ENCODE measurements at places on chromosomes 3 and 15.

DNA sequence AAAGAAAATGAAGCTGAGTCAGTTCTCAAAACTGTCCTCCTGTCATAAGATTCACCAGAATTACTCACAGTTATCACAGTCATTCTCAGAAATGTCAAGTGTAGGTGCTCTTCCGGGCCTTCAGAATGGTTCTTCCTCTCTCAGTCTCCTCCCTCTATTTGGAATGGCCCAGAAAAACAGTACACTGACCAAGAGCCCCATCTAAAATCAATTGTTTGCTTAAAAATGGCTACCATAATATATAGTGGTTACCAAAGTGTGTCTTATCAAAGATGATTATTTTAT is 99.8 kb downstream of the MECOM start:
- no peak for DNase-seq

DNA sequence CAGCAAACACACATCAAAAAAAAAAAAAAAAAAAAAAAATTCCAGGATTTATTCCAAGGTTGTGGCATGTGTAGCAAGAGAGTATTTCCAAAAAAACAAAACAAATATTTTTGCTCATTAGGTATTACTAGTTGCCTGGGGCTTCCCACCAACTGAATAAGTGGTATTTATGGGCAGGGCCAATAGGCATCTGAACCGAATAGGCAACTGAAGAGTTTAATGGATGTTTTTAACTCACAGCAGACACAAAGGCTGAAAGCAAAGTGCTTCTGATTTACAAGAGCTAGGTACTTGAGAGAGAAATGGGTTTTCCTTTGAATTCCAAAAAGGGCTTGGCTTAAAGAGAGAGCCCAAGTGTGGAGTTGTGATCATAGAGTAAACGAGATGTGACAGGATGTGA is 21.4 kb downstream of the EIF4E3 start:
- no peak for DNase-seq

- DNase-seq: peak; percentile 10
Measured at GRCh38 chr3:113747283-113748046, 630 bp downstream of the ATP6V1A start.

DNA sequence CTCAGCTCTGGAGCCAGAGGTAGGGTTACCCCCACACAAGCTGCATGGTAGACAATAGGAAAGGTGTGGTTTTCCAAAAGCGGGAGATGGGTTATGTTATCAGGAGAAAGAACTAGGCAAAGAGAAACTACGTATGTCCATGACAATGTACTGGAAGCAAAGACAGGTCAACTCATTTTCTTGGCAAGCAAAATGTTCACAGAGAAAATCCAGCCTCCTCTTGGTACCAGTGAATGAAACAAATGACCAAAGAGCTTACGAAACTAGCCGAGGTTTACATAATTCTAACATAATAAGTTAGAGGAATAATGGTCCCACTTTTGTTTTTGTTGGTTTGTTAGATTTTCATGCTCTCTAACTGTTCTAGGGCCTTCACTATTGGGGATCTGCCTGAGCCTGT is 338.1 kb upstream of the TGFBR2 start:
- DNase-seq: no peak

DNA sequence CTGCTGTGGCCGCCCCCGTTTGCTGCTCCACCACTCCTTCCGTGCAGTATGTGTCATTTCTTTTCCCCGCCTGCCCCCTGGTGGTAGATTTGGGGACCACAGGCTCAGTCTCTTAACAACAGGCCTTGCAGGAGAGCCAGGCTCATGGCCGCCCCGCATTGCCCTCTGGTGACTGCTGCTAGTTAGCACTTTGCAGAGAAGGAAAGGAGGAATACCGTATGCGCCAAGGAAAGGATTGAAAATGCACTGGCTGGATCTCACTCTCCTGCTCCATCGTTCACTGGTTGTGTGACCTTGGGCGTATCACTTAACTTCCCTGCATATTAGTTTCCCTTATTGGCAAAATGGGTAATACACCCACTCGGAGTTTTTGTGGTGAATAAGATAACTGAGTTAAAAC is 39.3 kb upstream of the PXYLP1 start:
- peak; percentile 83 for DNase-seq

- no peak for DNase-seq
Measured at GRCh38 chr3:127740136-127740915, 67.6 kb downstream of the ABTB1 start.

DNA sequence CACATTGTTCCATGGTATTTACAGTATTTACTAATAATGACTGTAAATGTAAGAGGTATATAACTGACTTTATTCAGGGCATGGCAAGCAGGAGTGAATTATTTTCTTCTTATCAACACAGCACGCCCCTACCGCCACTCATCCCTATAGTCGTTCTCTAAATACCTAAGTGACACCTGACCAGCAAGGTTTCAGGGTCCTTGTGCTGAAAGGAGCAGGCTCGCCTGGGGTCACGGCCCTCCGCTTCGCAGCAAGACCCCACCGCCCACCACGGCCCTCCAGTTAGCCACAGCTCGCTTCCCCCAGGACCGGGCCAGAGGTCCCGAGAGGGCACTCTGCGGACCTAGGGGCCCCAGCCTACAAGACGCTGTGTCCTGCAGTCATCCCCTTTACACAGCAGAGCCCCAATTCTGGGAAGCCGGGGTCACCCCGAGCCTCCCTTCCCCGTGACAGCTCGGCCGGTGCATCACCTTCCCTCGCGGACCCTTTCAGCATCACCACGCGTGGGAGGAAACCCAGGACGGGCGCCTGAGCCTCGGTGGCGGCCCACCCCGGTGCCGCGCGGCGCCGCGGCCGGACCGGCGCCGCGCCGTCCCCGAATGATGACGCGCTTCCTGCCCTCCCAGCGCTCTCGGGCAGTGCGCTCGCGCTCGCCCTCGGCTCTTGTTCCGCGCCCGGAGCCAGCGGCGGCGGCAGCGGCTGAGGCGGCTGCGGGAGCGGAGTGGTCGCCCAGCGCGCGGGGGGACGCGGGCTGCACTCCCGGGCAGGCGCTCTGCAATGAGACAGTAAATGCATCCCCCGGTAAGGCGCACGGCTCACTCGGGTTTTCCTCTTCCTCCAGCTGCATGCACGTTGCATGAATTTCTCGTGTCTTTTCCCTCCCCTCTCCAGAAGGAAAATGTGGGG is 225.1 kb upstream of the C2CD4B start:
- peak; percentile 64 for DNase-seq

- no peak for DNase-seq
Measured at GRCh38 chr3:123075359-123075758, 8.5 kb downstream of the PDIA5 start.

- DNase-seq: no peak
Measured at GRCh38 chr3:33130144-33130543, 16.3 kb downstream of the CRTAP start.

- DNase-seq: no peak
Measured at GRCh38 chr15:39088156-39088555, 492.7 kb upstream of the THBS1 start.

DNA sequence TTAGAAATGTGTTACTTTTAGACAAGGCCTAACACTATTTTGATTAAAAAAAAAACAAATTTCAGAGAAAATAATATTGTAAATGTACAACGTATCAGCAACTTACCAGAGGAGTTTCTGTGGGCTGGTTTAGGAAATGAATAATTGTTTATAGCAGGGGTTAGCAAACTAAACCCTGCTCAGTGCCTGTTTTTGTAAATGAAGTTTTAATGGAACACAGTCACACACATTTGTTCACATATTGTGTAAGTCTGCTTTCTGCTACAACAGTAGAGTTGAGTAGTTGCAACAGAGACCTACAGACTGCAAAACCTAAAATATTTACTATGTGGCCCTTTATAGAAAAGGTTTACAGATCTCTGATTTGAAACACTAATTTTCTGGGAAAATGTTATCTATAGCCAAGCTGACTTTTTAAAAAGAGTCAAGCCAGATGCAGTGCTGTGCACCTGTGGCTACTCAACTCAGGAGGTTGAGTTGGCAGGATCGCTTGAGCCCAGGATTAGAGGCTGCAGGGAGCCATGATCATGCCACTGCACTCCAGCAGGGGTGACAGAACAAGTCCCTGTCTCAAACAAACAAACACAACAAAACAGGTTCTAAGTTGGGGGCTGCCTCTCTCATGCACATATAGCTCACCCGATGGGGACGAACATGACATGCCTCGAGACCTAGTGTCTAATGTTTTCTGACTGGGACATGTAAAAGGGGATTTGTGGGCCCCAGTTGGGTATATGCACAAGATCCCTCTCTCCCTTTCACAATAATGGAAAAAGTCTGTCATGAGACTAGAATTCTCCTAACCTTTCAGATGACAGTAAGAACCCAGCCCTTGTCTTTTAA is 182.5 kb downstream of the TNIK start:
- no peak for DNase-seq

GRCh38 chr3:143208976-143209714 is 89.6 kb downstream of the CHST2 start:
- no peak for DNase-seq

GRCh38 chr3:186032321-186032720 is 76.6 kb downstream of the ETV5 start:
- no peak for DNase-seq

GRCh38 chr15:40854161-40854560 is 10.3 kb downstream of the SPINT1 start:
- no peak for DNase-seq

GRCh38 chr3:100400419-100400779 is 490 bp downstream of the TOMM70 start:
- peak; percentile 64 for DNase-seq

- DNase-seq: no peak
Measured at GRCh38 chr3:15436246-15436645, 8.8 kb downstream of the EAF1 start.

DNA sequence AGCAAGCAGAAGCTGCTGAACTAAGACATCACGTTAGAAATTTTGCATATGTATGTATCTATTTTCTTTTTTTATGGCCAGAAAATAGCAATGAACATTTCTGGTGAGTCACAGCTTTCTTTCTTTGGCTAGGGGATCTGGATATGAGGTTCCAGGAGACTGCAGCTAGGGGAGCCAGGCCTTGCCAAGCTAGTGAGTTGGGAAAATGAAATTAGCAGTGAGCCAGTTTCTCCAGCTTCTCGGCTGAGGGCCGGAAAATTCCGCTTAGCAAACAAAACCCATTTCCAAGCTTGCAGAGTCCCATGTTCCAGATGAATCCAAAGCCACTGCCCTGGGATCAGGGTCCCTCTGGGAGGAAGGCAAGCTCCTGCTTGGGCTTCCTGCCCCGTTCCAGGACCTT is 137.6 kb downstream of the SRGAP3 start:
- no peak for DNase-seq

DNA sequence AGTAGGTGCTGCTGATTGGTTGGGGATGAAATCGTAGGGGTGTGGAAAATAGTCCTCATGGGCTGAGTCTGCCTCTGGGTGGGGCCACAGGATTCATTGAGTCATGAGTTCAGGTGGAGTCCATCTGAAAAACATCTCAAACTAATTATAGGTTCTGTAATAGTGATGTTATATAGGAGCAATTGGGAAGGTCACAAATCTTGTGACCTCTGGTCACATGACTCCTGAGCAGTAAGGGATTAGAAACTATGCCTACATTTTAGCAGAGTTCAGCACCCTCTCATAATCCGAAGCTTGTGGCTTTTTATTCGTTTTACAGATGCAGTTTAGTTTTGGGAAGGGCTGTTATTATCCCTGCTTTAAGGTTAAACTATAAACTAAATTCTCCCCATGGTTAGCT is 22.9 kb upstream of the NEDD4 start:
- DNase-seq: no peak

DNA sequence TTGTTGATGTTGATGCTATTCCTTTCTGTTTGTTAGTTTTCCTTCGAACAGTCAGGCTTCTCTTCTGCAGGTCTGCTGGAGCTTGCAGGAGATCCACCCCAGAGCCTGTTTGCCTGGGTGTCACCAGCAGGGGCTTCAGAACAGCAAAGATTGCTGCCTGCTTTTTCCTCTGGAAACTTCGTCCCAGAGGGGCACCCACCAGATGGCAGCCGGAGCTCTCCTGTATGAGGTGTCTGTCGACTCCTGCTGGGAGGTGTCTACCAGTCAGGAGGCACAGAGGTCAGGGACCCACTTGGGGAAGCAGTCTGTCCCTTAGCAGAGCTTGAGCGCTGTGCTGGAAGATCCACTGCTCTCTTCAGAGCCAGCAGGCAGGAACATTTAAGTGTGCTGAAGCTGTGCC is 303.2 kb downstream of the ZIC1 start:
- no peak for DNase-seq

DNA sequence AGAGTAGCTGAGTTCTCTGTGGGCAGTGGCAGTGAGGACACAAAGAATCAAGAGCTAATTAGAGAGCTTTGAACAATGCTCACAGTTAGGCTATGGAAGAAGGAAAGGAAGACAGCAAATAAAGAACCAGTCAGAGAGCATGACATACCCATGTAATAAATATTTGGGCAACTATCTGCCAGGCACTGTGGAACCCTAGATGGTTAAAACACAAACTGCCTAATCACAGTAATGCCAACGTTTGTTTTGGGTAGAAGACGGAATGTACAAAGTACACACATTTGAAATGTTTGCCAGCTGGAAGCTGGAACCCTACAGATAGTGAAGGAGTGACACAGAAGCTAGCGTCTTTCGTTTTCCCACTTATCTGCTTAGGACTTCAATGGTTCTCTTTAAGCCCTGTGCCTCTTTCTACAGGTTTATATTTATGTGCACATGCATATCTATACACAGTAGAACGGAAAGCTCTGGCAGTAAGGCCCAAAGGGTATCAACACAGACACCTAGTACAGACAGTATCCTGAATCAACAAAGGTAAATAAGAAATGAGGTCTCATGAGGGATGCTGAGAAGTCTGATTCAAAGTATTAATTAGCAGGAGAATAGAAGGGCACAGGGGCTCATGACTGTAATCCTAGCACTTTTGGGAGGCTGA is 44.6 kb downstream of the ANKRD28 start:
- no peak for DNase-seq

DNA sequence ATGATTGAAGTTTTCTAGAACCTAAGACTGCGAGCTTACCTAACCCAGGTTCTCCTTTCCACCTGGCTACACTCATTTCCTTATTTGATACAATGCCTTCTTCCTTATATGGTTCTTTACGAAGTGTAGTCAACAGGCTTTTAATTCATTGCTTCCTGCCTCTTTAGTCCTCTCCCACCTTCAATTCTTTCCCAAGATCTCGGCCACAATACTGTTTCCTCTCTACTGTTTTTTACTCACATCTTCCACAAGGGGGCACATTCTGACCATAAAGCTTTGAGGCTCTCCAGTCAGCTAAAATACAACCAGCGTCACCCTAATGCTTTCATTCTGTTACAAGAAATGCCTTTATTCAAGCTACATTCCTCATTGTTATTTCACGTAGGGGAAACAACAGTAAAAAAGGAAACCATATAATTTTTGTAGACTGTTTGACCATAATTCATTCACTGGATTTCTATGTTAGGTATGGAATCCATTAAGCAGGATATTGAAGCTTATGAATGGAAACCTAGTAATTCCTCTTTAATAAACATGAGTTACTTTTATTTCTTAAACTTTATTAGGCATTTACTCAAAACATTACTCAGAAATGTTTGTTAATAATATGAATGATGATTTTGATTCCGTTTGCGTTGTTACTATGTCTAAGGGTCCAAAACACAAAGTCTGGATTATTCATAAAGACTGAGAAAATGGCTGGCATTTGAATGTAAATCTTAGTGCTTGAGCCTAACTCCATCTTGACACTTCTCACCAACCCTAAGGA is 29.5 kb upstream of the VEPH1 start:
- peak; percentile 29 for DNase-seq
